ENCODE measurements at places on chromosomes 12 and 14. TPM values are rescaled to one million over a fixed set of nuclear protein-coding genes. Genes with fewer than 3 reads are reported as not detected.

The TARBP2 gene
- total RNA-seq, result 26.2 TPM

The NFE2 gene
- total RNA-seq, result not detected

The TAS2R20 gene
- 1.2 TPM for total RNA-seq

The HOXC10 gene
- total RNA-seq, result not detected

The MANSC4 gene
- not detected for total RNA-seq

The SLC4A8 gene
- total RNA-seq, result 1.3 TPM

Measured in regular cardiac myocyte (primary cell).